ENCODE measurements at places on chromosomes 7 and 10.

DNA sequence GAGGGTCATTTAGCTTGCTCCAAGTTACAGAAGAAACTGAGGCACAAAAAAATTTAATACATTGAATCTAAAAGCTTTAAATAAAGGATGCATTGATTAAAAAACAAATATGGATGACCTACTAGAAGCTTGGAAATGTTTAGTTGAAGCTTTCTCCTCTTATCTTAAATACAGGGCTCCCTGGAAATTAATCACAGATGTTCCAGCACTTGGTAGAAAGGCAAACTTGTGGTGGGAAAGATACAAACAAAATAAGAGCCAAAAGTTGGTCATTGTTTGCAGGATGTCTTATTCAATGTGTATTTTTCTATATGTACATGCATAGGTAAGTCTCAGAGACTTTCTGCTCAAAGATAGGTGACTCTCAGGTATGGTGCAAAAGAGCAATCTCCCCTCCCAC lies 40.7 kb upstream of the LYZL1 start:
- no peak for DNase-seq

DNA sequence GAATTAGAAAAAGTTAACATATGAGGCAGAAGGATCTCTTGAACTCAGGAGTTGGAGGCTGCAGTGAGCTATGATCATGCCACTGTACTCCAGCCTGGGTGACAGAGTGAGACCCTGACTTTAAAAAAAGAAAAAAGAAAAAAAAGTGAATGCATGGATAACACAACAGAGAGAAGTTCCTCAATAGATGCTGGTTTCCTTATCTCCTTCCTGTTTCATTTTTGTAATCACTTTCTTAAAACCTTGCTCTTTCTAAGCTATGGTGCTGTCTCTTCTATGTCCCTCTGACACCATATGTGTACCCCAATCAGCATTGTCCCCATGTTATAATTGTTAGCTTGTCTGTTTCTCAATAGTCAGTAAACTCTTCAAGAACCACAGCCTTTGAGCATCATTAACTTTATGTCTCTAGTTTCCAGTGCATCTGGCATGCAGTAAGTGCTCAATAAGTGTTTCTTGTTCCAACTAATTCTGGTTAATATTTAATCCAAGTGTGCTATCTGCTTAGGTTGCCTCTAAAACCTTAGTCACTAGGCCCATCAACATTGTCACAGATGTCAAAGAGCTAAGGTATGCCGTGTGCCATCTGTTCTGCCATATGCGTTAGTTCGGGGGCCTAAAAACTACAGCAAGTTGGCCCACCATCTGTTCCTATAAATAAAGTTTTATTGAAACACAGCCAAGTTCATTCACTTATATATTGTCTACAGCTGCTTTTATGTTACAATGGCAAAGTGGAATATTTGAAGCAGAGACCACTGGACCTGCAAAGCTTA lies 36.2 kb downstream of the MPP7 start:
- no peak for DNase-seq

GRCh38 chr10:50554995-50555568 lies 68.7 kb downstream of the SGMS1 start:
- no peak for DNase-seq

DNA sequence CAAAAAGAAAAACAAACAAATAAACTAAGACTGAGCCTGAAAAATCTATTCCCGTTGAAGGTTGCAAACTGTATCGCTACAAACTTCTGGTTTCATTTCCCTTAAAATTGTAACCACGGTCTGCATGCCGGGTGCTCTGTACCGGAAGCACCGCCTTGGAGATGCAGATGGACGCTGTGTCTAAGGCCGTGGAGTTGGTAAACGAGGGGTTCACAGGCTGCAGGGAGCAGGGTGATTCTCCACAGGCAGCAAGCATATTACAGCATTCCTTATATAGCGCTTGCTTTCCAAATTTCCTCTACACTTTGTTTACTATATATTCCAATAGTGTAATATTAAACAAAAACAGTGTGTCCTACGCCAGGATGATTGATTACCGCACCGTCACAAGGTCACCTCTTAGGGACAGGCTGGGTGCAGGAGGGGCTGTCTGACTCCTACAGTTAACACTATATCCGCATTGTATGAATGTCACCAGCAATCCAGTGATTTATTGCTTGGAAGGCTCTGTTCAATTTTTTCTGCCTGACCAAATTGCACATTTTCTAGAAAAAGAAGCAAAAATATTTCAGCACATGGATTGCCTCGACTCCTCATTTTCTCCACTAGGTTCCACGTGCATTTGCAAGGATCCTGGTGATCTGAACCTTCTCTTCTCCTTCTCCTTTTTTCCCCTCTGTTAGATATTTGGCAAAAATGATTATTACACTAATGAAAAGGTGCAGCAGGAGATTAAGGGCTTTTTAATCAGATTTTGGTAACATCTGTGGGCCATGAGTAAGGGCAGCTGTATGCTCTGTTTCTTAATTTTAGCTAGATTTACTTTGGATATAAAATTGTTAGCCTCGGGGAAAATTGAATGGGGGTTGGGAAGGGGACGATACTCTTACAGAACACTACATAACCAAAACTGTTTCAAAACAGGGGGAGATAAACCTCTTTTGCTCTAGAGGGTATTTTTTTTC lies 325.8 kb upstream of the MGMT start:
- no peak for DNase-seq

DNA sequence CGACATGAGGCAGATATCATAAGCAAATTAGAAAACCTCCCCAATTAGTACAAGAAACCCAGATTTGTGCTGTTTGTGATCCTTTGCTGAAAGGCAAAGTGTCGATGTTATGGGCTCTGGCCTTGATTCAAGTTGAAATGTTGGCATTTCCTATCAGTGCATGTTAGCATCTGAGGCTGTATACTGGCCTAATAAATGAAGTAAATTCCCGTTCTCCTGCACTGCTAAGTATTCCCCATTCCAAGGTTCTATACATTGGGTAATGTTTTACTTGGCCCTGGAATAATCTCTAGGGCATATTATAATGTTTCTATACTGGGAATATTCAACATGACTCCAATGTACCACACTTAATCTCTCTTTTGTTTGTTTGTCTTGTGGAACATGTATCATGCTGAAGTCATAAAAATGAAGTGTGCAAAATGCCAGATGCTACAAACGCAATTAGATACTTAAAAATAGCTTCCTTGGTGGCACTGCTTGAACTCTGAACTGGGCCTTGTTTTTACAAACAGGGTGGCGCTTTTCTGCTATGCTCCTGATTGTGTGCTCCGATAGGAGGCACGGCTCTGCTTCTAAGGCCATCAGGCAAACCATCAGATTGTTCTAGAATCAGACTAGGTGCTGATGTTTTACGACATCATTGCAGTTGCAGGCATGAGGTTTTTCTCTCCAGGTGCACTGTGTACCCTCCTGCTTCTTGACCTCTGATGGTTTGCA lies 156.7 kb upstream of the TCF7L2 start:
- DNase-seq, result no peak

DNA sequence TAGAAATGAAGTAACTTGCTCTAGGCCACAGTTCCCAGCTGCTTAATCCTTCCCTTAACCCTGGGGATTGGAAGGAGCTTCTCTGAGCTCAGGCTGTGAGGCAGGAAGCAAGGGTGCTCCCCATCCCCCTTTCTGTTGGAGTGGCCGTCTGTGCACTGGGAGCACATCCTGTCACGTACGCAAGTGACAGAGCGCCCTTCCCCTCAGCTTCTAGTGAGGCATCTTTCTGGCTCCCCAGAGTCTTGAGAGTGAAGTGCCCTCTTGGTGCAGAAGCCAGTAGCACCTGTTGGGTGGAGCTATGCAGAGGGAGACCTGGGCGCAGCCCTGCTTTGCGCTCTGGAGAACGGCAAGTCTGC lies 47.8 kb downstream of the SHH start:
- peak; percentile 14 for DNase-seq

DNA sequence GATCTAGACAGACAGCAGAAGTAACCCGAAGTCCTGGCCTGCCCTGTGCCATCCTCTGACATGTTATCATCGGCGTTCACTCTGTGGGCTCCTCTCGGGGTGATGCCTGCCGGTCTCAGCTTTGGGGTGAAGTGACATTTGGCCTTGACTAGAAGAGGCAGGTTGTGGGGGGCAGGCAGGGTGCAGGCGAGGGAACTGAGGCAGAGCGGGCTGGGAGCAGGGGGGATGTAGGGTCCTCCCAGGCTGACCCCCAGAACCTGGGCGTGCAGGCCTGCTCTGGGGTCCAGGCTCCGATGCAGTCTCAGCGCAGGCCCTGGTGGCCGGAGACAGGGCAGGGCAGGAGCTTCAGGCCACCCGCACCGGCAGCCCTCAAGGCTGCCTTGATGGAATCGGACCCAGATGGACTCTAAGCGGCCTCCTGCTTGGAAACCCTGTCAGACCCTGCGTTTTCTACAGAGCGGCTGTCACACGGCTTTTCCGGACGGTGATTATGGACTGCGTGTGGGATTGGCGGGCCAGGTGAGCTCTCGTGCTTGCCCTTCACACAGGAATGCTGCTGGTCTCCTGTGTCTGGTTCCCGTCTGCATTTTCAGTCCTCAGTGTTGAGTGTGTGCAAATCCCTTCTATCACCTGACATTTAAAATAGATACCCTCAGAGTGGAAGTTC lies 842 bp upstream of the JAKMIP3 start:
- DNase-seq, result no peak

- no peak for DNase-seq
Measured at GRCh38 chr7:130216750-130217149, 9.1 kb downstream of the SSMEM1 start.

DNA sequence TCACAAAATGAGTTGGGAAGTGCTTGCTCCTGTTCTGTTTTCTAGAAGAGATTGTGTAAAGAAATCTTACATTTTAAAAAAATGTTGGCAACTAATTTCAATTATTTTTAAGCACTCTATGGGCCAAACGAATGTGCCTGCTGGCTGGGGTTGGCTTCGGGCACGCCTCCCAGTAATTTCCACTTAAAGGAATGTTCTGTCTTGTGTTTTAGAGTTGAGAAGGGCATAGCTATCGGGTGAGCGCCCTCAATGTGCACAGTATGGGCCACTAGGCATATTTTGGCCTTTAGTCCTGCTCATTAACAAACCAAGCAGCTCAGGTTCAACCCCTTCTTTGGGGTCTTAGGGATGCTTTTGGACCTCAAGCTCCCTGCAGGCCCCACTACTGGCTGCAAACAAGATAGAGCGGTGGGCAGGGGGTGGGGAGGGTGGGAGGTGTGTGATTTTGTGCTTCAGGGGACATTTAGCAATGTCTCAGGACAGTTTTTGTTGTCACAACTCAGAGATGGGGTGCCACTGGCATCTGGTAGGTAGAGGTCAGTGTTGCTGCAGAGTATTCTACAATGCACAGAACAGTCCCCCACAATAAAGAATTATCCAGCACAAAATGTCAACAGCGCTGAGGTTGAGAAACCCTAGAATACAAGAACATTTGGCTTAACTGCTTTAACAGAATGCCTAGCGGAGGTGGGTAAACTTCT lies 40.7 kb downstream of the TACC2 start:
- DNase-seq, result no peak

GRCh38 chr10:43204042-43204942 lies 62.6 kb downstream of the RASGEF1A start:
- no peak for DNase-seq

DNA sequence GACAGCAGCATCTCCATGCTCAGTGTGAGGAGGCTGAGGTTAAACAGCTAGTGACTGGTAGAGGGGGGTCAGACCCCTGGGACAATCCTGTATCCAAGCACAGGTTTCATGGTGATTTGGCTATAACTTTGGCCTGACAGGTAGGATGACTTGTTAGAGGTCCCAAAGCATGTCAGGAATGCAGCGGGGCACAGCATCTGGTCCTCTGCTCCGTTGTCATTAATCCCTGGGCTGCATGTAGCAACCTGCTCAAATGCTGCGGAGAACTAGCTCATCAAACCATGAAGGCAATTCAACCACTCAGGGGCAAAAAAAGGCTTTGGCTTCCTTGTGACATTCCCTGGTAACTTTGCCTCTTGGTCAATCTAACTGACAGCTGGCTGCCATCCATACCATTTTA lies 26.8 kb downstream of the WNT2 start:
- no peak for DNase-seq

All from activated T-helper 1 cell treated with Interleukin-2 at 50 U/mL for 16 hours (primary cell).